Frontal cortex (tissue), 4 donors: ENCODE measurements at places on chromosomes 6 and 20. TPM values are rescaled to one million over a fixed set of nuclear protein-coding genes. Genes with fewer than 3 reads are reported as not detected.

CDH26 gene
- 0.41 TPM for total RNA-seq

CLPSL1 gene
- total RNA-seq, result not detected

CTAGE9 gene
- total RNA-seq, result not detected

CALHM6 gene
- total RNA-seq, result 4.5 TPM

SLC16A10 gene
- total RNA-seq, result 11.0 TPM

CCN2 gene
- total RNA-seq, result 4.1 TPM

TMEM244 gene
- total RNA-seq, result 1.2 TPM

MAFB gene
- total RNA-seq, result 7.3 TPM

PTK6 gene
- not detected for total RNA-seq

DNA sequence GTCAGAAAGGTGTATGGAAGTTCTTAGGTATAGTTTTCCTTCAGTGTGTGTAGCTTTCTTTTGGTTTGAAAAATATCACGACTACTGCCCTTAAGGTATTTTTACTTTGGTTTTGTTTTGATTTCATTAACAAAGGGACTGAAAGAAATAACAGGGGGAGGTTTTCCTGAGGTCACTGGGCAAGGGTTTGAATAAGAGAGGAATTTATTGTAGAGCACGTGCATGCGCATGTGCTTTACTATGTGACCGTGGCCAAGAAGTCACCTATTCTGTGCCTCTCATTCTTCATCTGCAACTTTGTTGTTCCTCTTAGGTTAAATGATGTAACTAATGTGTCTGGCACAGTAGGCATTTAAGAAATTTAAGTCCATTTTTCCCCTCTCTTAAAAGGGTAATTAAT lies 4.1 kb upstream of the MAN1A1 start:
- DNase-seq, result no peak

- no peak for DNase-seq
These were observed 1.9 kb downstream of the FAM83C start for GRCh38 chr20:35290186-35290886.

- DNase-seq, result no peak
These were observed 168.5 kb downstream of the SCP2D1 start for GRCh38 chr20:18981962-18982539.

DNA sequence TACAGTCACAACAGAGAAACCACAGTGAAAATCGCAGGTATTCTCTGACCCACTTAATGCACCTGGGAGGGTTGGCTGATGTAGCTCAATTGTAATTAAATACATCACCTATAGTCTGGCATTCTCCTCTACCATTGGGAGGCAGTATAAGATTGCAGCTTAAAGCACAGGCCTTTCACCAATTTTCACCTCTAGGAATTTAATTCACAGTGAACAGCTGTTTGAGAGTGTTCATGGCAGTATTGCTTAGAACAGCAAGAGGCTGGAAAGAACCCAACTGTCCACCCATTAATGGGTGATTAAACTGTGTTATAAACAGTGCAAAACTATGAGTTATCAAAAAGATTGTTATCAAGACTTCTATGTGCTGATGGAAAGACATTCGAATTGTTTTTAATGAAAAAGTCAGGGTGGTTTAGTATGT lies 2.0 kb downstream of the EDEM2 start:
- DNase-seq, result no peak

DNA sequence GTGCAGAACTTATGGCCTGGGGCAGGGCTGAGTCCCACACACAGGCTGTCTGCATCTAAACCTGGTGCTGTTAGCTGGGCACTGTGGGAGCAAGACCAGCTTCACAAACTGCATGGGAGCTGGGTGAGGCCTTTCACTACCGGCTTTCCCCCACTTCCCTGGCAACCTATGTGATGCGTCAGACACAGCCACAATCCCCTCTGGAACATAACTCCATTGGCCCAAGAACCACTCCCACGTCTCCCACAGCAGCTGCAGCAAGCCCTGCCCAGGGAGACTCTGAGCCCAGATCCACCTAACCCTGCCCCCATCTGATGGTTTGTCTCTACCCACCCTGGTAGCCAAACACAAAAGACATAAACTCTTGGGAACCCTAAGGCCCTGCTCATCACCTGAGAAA lies 9.3 kb downstream of the WDR27 start:
- DNase-seq, result no peak

DNA sequence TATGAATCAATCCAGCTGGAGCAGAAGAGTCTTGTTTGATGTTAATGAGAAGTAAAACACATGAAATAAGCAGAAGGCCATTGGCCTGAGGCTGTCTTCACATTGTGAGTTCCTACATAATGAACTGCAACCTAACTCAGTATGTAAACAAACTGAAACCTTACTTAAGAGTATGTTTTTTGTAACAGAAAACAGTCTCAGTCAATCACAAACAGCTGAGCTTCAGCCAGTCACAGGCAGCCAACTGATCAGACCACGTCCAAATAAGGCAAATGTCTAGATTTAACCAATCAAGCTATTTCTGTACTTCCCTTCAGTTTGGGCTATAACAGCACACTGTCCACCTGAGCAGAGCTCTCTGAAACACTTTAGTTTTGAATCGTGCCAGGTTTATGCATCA lies 234.7 kb downstream of the TRDN start:
- no peak for DNase-seq

- DNase-seq, result no peak
These were observed 103.8 kb upstream of the NAA20 start for GRCh38 chr20:19913349-19913748.

DNA sequence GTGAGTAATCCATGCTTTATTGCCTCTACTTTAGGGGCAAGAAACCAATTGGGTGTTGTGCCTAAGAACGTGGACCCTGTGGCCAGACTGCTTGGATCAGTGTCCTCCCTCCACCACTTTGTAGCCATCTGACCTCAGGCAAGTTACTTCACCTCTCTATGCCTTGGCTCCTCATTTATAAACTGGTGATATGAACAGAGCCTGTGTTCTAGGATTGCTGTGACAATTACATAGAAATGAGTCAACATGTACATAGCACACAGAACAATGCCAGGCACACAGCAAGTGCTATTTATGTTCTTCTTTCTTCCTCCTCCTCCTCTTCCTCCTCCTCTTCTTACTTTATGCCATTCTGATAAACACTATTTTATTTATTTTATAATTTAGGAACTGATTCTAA lies 339.4 kb downstream of the CD83 start:
- DNase-seq, result no peak

GRCh38 chr6:46331461-46331860 lies 159.8 kb downstream of the RCAN2 start:
- no peak for DNase-seq

DNA sequence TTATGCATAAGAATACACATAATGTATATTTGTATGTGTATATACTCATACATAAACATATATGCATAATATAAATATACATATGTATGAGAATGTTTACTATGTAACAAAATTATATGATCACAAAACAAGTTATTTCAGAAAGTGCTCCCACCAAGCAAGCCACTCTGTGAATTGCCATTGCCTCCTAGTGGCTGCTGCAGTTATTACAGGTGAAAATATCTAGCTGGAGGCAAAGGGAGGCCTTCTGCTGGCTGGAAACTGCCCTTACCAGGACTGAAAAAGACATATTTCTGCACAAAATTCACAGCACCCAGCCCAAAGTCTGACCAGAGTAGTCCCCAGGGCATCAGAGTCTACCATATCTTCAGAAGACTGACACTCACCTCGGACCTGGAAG lies 14.4 kb upstream of the ADAM33 start:
- no peak for DNase-seq

DNA sequence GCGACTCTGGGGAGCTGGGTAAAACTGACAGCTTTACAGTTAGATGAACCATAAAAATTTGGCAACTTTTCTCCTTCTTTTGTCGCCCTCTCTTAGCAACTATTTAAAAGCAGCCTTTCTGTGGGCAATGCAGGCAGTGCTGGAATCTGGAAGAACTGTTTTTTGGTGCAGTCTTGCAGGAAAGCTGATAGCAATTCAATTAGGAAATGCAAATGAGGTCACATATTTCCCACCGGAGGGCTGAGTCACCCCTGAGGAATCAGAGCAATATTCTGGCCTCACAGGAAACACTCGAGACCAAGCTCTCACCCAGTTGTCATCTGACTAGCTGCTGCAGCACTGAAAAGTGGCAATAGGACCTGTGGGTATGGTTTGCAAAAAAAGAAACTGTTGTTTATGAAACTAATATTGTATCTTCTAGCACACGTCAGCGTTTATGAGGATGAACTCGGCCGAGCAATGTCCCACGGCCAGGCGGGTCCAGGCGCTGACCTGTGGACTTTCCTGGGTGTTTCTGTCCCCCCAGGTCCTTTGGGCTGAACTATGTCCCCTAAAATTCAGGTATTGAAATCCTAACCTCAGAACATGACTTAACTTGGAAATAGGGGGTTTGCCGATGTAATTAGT lies 312.3 kb downstream of the TAF4 start:
- no peak for DNase-seq

- DNase-seq, result no peak
These were observed 39.7 kb downstream of the TMEM181 start for GRCh38 chr6:158599635-158600034.

- DNase-seq, result no peak
These were observed 421.9 kb downstream of the PREX1 start for GRCh38 chr20:48405909-48406308.

DNA sequence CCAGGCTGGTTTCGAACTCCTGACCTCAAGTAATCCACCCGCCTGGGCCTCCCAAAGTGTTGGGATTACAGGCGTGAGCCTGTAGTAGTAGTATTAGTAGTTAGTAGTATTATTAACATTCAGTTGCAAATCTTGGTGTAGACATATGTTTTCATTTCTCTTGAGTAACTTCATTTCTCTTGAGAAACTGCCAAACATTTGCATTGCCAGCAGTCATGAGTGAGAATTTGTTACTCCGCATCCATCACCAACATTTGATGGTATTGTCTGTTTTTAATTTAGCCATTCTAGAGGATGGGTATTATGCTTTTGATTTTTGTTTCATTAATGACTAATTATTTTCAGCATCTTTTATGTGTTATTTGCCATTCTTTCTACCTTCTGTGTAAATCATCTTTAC lies 1.5 kb upstream of the ERVFRD-1 start:
- DNase-seq, result no peak

DNA sequence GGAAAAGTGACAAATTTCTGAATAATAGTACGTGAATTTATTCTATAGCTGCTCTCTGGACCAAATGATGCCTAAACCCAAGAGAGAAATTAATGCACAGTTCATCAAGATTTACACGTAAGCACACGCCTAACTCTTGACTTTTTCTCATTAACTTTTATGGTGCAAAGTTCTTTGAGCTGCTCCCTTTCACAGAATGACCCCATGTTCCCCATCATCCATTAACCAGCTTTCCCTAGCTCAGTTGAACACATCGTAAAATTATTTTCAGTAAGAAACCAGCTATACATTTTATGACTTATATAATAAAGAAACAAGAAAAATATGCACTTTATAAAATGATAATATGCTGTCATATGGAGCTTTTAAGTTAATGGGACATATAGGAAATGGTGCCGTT lies 54.3 kb downstream of the ID4 start:
- DNase-seq, result no peak

DNA sequence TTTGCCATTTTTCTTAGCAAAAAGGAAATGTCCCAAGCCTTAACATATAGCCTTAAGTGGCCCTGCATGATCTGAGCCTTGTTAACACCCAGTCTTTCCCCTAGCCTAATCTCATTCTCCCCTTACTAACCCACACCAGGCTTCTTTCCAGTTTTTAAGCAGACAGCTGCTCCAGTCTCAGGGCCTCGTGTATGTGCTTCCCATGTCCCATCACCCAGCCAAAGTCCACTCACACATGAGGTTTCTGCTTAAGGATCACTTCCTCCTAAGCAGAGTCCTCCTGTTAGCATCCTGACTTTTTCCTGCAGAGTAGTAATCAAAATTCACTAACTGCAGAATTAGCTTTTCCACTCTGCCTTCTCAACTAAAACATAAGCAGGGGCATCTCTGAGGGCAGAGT lies 96.1 kb downstream of the SMLR1 start:
- no peak for DNase-seq

DNA sequence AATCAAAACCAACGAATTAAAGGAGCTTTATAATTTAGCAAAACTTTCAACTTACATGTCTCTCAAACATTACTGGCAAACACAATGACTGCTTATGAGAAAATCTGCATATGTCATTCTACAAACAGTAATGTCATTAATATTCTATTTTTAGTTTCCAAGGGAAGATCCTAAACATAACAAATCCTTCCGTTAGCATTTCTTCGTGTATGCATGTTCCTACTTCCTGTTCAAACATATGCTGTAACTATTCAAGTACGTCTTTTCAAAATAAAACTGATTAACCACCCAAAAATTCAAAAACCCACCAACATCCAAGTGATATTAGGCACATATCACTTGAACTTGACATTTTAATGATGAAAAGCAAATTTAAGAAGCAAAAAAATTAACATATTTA lies 131.3 kb downstream of the HACE1 start:
- DNase-seq, result no peak

GRCh38 chr20:47572105-47572729 lies 70.5 kb downstream of the NCOA3 start:
- DNase-seq, result no peak

DNA sequence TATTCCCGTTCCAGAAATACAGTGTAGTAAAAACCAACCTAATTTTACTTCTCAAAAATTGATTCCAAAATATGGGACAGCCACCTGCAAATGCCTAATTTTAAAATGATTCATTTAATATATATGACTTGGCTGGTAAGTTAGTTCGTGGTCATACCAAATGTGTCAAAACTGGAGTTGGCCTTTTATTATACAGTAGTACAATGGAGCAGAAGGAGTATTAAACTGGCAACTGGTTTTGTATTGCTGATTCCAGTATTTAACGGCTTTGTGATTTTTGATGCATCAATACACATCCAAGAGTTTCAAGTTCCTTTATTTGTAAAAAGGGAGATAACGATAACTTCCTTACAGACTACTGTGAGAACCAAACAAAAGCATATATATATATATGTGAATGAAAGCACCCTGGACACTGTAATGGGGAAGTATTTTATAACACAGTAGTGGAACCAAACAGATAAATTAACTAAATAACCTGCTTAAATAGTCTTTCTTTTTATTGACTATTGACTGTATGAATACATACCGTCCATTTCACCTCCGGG lies 24.8 kb downstream of the SAMHD1 start:
- no peak for DNase-seq

DNA sequence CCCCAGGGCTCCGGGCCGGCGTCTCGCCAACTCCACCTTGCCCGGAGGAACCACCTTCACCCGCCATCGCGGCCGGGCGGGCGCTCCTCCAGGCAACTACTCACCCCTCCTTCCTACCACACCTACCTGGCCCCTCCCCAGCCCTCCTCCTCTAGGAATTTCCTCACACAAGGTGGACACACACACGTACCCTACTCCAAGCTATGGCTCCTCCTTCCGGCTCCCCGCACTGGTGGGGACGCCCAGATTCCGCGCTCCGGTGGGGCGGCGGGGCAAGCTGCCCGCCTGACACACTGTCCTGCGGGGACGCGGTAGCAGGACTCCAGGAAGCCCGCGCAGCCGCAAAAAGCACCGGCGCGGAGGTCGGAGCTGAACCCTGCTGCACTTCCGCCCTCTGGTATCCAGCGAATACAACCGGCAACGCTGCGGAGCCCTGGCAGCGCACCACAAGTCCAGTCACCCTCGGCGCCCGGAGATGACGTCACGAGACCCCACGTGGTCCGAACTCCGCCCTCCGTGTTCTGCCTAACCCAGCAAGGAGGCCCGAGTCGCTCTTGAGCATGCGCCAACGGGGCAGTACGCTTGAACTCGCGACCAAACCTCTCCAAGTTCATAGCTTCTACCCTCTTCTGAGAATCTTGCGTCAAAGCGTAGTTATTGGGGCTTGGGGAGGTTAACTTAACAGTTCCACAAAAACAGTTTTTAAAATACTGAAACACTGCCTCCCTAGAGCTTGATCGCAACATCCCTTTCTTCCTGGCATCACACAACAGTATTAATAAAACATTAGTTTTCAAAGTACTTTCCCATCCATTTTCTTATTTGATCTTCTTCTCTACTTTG lies at the start of gene ATG5:
ATG5 (minus strand) TSS at position 425 of the 843 bp plus-strand sequence. CDS start 9,552 bp downstream, outside the sequence.
- DNase-seq, result peak; percentile 95
